ENCODE measurements at places on chromosomes 5 and 9.
A peak's percentile ranks its signal among the peaks of the same experiment; 100 is the strongest.

GRCh38 chr9:89021154-89021803, 30.0 kb downstream of the S1PR3 start:
- no peak for DNase-seq

DNA sequence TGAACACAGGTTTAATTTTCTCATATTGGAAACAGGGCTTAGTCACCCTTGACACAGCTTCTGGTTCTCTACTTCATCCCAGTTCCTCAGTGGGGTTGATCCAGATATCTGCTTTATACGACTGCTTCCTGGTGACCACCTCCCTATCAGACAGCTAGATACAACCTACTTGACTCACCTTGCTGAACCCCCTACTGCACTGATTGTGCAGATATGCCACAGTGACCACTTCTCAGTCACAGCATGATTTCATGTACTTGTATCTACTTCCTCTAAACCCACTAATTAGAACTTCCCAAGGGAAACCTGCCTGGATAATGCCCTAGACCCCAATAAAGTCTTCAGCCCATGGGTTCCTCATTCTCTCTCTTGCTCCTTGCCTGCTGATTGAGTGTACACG, 18.4 kb upstream of the RFK start:
- DNase-seq = no peak

DNA sequence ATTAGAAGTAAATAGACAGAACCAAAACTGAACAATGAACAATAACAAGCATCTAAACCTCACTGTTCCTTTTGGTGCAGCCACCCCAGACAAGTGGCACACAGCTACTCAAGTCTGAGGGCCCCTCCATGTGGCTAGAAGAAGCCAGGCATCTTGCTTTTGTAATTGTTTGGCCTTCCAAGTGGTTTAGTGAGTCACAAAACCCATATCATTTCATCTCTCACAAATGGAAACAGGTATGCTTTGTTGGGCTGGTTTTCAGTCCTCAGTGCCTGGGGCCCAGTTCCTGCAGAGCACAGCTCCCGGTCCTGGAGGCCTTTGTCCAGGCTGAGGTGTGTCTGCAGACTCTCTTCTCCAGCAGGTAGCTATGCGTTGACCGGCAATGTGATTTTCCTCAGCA, 16.7 kb downstream of the PRLR start:
- no peak for DNase-seq

DNA sequence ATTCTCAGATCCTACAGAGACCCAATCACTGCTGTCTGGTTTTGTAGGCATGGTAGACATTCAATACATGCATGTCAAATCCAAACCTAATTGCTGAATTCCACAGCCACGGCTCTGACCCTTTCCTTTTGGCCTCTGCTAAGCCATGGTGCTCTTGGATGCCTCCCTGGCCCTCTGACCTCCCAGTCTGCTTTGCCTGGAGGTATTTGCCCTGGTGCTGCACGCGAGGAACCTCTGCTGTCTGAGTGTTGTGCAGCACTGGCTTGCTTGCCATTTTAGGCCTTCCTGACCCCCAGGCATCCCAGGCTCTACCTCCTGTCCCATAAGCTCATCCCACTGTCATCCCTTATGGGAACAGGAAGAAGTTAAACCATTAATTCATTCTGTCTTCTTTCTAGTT, 60.9 kb downstream of the DOCK2 start:
- DNase-seq = no peak

DNA sequence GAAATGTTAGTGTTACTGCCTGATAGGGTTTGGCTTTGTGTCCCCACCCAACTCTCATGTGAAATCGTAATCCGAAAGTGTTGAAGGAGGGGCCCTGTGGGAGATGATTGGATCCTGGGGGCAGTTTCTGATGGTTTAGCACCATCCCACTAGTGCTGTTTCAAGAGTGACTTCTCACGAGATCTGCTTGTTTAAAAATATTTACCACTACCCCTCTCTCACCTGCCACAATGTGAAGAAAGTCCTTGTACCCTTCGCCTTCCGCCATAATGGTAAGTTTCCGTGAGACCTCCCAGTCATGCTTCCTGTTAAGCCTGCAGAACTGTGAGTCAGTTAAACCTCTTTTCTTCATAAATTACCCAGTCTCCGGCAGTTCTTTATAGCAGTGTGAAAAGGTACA, 2.6 kb upstream of the RFX3 start:
- peak; percentile 14 for DNase-seq

All from stimulated activated CD4-positive, alpha-beta T cell treated with anti-CD3 and anti-CD28 coated beads, Interleukin-15, amount 100 ng/mL, for 1 hour (primary cell).